ENCODE measurements at places on chromosomes 4 and X.

- ATAC-seq = no peak
These were observed 77.0 kb upstream of the ARMCX2 start for GRCh38 chrX:101736651-101737050.

DNA sequence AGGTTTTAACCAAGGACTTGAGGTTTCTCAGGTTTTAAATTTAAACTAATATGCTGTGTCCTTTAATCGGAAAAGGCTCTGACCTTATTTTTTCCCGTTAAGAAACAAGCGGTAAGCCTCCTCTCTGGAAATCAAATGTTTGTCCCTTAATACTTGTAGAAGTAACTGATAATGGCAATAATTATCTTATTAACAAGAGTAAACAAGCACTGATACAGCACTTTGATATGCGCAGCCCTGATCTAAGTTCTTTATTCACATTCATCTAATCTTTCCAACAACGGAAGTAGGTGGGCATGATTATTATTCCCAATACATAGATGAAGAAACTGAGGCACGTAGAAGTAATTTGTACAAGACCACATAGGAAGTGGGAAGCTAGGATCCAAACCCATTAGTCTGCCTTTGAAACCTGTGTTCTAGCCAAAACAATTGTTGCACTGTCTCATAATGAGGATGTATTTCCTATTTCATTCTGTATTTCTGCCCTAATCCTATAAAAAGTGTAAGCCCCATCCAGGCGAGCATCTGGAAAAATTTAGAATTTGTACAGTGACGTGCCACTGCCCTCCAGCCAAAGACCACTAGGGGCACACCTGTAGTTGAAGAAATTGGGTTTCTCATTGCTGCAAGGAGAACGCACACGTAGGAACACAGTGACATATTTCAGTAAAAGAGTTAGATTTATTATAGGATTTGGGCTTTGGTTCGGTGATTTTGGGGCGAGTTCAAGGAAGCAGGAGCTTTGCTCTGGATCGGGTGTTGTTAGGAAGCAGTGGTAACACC is 606 bp downstream of the CXorf58 start:
- no peak for ATAC-seq

DNA sequence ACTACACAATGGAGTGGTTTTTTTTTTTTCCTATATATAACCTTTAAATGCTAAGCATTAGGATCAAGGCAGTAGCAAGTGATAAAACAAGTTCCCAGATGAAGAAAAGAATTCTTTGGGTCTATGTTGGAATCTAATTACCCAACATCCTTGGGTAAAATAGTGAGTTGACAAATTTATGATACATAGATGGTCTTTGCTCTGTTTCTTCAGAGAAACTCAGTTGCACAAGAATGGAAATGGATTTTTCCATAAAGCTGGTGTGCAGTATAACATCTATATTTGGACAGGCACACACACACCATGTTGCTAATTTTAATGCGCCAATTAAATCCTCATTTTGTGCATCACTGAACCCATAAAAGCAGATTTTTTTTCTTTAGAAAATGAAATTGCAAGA is 137.0 kb upstream of the MED14 start:
- ATAC-seq = no peak

DNA sequence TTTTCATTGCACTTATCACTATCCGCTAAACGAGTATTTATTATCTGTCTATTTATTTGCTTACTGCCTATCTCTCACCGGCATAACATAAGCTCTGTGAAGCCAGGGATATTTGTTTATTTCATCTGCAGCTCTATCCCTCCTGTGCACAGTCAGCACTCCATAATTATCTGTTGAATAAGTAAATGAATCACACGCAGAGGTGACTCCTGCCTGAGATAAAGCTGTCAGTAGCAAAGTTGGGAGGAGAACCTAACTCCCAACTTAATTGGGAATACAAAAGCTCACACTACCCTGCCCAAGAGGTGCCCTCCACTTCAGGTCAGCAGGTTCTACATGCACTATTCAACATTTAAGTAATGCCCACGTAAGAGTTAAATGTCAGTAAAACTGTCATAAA is 85.7 kb downstream of the CORIN start:
- no peak for ATAC-seq

DNA sequence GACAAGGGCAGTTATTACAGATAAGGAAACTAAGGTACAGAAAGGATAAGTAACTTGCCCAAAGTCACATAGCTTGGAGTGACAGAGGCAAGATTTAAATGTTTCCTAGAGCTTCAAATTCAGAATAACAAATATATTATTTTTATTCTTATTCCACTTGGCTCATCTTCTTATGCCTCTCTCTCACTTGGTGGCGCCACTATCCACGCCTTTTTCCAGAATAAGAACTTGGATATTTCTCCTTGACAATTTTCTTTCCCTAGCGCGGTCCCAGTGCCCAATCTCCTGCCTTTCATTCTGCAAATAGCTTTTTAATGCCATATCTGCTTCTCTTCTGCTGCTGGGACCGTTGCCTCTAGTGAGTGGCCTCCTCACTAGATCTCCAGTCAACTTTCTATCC is 78.5 kb downstream of the MSN start:
- ATAC-seq = no peak

All from motor neuron (in vitro differentiated cells).